ENCODE measurements at places on chromosomes 4 and X. TPM values are rescaled to one million over a fixed set of nuclear protein-coding genes. Genes with fewer than 3 reads are reported as not detected.

Gene C4orf50
- total RNA-seq: 0.16 TPM

Gene NDST3
- total RNA-seq: not detected

DNA sequence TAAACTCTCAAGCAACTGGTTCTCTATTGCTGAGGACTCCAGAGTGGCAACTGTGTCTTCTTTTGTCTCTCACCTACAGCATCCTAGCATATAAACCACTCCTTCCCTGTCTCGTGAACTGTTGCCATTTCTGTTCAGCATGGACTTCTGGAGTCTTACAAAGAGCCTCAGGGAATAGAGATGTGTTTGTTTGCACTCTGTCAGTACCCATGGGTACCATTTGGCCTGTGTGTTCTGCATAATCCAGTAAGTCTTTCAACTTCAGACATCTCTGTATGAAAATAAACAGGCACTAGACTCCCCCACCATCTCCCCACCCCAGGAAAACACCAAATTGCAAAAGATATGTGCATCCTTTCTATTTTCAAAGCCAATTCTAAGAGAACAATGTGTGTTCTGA, 1351.6 kb upstream of the PABPC4L start:
- H3K36me3 ChIP-seq: no peaks in the 10 kb centered on the region
- H3K4me3 ChIP-seq: no peak overlapping the region
- H3K4me1 ChIP-seq: no peaks in the 10 kb centered on the region
- no peaks in the 10 kb centered on the region for H3K27me3 ChIP-seq
- DNase-seq: no peak

DNA sequence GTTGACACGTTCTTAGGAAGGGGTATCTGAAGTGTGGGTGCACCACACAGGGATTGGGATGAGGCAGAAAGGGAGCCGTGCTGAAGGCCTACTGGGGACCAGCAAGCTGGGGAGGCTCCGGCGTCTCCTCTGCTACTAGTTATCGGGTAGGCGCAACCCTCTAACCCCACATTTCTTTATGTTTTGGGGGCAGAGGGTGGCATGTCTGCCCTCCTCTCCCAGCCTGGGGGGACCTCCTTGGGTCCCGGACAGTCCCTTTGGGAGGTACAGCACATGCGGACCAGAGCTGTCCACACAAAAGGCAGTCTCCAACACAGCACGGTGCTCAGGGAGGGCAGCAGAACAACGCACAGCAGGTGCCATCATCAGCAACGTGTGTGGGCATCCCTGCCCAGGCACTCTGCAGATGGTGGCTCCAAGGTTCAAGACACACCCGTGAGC, 33.2 kb downstream of the WDR1 start:
- peaks cover 99% of the 10 kb centered on the region for H3K36me3 ChIP-seq
- H3K27ac ChIP-seq: no peak overlapping the region
- H3K4me3 ChIP-seq: no peak overlapping the region
- DNase-seq: no peak
- no peaks in the 10 kb centered on the region for H3K27me3 ChIP-seq

DNA sequence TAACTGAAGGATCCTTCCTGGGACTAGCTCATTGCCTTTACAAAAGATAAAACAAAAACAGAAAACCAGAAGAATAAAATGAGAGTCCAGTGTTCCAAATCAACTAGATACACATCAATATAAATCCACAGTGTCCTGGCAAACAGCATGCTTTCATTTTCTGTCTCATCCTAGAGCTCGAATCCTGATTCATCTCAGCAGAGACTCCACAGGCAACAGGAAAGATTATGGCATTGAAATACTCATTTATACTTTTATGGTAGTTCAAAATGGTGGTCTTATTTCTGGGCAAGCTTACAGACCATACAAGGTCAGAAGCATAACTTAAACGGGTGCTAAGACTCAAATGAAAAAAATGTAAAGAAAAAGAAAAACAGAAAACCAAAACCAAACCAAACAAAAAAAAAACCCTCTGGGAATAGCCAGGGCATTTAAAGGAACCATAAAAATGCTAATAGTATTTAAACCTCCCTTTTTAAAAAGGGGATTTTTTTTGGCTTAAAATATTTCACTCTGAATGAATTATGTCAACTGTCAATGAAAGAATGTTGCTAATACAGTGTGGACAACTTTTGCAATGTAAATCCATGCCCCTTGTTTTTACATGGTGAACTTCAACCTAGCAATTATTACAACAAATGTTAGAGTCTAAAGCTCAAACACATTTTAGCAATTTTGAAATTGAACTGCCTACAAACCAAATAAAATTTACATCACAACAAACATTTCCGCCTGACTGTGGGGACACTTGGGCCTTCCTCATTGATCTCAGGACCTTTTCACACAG, 57.9 kb downstream of the GPR101 start:
- no peaks in the 10 kb centered on the region for H3K4me1 ChIP-seq
- no peaks in the 10 kb centered on the region for H3K27me3 ChIP-seq
- no peaks in the 10 kb centered on the region for H3K36me3 ChIP-seq
- DNase-seq: no peak

GRCh38 chr4:140052050-140052449, 101.9 kb downstream of the MAML3 start:
- H3K36me3 ChIP-seq: no peaks in the 10 kb centered on the region
- H3K4me3 ChIP-seq: no peak overlapping the region
- no peaks in the 10 kb centered on the region for H3K27me3 ChIP-seq
- H3K4me1 ChIP-seq: peaks cover 14% of the 10 kb centered on the region

DNA sequence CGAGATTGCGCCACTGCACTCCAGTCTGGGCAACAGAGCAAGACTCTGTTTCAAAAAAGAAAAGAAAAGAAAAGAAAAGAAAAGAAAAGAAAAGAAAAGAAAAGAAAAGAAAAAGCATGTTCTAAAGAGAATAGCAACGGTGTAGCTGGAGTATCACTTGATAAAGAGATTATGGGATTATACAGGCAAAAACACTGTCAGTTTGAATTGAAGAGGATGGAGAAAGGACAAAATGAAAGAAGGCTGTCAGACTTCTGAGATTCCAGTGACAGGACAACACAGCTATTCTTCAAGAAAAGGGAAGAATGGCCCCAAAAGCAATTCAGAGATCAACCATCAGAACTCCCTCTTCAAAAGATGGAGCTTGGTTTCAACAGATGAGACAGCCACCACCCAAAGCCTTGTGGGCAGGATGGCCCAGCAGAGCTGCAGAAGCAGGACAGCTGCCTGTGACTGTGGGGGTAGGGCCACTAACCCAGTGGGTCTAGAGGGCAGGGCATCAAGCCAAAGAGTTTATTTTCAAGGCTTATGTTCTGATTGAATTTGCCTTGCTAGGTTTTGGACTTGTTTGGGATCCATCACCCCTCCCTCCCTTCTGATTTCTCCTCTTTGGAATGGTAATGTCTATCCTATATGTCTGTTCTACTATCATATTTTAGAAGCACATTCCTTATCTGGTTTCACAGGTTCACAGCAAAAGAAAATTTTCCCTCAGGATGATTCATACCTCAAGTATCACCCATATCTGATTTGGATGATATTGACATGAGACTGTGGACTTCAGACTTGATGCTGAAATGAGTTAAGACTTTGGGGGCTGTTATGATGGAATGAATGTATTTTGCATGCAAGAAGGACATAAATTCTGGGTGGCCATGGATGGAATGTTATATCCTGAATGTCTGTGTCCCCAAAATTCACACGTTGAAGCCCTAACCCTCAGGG, 17.5 kb downstream of the RFC1 start:
- H3K27me3 ChIP-seq: no peaks in the 10 kb centered on the region
- peaks cover 5% of the 10 kb centered on the region for H3K4me1 ChIP-seq
- no peak overlapping the region for H3K4me3 ChIP-seq
- no peak for DNase-seq

DNA sequence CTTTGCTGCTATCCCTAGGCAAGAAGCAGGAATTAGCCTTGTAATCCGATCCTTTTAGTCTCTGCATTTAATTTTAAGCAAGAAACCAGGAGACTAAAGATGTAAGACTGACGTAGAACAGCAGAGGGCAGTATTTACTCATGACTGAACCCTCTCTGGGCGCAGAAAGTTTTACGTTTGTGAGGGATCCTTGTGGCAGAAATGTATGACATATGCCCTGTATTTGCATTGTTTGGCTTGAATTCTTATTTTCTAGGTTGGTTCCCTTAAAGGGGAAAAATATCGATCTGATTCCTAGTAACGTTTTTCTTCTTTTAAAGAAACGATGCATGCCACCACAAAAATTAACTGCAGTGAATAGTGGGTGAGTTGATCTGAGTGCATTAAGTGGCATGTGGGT, 1.3 kb upstream of the FAT4 start:
- peaks cover 34% of the 10 kb centered on the region for H3K4me1 ChIP-seq
- DNase-seq: no peak
- no peak overlapping the region for H3K4me3 ChIP-seq
- H3K27ac ChIP-seq: no peak overlapping the region

- no peak for DNase-seq
- H3K4me1 ChIP-seq: no peaks in the 10 kb centered on the region
- H3K27ac ChIP-seq: no peak overlapping the region
- no peak overlapping the region for H3K4me3 ChIP-seq
Observed at GRCh38 chr4:59855630-59856352, 1344.3 kb upstream of the ADGRL3 start.

GRCh38 chr4:80926446-80926845, 104.1 kb upstream of the BMP3 start:
- H3K4me1 ChIP-seq: no peaks in the 10 kb centered on the region
- no peak overlapping the region for H3K27ac ChIP-seq
- no peaks in the 10 kb centered on the region for H3K36me3 ChIP-seq
- no peaks in the 10 kb centered on the region for H3K27me3 ChIP-seq

Gene PDGFC
- total RNA-seq: not detected
